ENCODE measurements at places on chromosomes 16 and 17.

GRCh38 chr17:17372856-17373520 is 69.8 kb downstream of the NT5M start:
- no peak for DNase-seq

GRCh38 chr16:85413691-85414663 is 199.1 kb upstream of the GSE1 start:
- no peak for DNase-seq

DNA sequence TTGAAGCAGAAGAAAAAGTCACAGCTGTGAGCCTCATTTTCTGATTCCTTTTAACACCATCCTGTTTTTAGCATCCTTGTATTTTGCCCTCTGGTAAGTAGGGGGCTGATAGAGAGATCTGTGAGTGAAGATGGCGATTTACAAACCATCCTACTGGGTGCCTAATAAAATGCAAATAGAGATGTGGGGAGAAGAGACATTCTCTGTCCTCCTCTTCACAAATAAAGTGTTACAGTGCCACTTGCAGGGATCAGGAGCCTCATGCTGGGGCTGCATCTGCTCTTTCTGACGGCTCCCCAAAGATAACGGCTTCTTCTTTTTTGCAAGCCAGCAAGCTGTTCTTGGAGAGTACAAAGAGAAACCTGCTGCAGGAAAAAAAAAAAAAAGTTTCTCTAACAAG is 418.6 kb downstream of the TOX3 start:
- DNase-seq = no peak

GRCh38 chr17:65117384-65118035 is 19.7 kb upstream of the RGS9 start:
- DNase-seq = no peak

GRCh38 chr17:6108382-6108781 is 38.2 kb downstream of the WSCD1 start:
- no peak for DNase-seq

- no peak for DNase-seq
Observed at GRCh38 chr17:80817861-80818260, 173.8 kb upstream of the CHMP6 start.

- DNase-seq = no peak
Observed at GRCh38 chr17:82524540-82524939, 5.0 kb downstream of the FOXK2 start.

DNA sequence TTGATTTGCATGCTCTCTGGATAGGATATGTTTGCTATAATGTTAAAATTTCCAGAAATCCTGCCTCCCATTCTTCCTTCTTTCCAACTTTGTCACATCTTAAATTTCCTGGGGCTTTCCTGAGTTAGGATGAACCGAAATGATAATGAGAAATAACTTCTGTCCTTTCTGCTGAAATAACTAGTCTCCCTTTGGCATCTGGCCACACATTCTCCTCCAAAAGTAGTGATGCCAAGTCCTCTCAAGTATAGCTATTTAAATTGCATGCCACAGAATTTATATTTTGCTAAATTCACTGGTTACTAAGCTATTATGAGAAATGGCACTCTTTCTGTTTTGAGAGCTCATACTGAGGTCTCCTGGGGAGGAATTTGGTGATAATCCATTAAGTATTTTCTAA is 30.6 kb downstream of the FAM20A start:
- no peak for DNase-seq

- DNase-seq = no peak
Observed at GRCh38 chr16:20441191-20441590, 10.1 kb upstream of the ACSM2A start.

- no peak for DNase-seq
Observed at GRCh38 chr16:84718-85406, 6.8 kb downstream of the MPG start.

DNA sequence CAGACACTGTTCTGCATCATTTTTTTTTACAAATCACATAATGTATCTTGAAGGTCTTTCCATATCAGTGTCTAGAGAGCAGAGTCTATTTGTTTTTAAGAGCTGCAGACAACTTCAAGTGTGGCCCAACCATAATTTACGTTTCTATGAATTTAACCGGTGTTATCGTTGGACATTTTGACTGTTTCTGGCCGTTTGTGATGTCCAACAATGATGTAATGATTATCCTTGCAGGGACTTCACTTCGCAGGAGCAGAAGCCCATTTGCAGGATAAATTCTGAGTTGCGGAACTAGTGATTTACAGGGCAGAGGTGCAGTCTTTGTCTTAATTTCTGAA is 26.9 kb upstream of the HLF start:
- DNase-seq = no peak

DNA sequence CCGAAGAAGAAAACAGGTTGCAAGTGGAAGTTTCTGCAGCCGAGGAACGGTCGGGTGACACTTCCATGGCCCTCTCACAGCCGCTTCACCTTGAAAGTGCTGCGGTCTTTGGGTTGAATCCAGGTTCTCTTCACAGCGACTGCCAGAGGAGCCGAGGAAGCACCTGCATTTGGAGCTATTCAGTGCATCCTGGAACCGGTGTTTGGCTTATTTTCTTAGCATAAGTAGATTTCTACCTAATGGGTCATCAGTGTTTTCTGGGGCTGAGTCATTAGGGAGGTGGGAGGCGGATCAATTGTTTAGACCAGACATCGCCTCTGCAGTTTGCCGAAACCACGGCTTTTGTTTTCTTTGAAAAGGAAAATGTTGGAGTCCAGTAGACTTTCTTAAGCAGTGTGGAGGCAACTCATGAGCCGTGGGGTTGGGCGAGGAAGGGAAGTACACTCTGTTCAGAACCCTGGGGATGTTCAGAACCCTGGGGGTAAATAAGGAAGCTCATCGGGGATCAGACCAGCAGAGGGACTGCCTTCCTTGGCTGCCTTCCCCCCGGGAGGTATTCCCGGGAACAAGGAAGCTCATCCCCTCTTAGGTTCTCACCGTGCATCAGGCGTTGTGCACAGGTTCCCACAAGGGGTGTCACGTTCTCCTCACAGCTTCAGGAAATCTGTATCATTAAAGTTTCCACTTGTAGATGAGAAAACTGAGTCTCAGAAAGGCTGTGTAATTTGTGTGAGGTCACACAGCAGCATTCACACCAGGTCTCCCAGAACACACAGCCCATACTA is 361.5 kb downstream of the SNX29 start:
- DNase-seq = no peak

DNA sequence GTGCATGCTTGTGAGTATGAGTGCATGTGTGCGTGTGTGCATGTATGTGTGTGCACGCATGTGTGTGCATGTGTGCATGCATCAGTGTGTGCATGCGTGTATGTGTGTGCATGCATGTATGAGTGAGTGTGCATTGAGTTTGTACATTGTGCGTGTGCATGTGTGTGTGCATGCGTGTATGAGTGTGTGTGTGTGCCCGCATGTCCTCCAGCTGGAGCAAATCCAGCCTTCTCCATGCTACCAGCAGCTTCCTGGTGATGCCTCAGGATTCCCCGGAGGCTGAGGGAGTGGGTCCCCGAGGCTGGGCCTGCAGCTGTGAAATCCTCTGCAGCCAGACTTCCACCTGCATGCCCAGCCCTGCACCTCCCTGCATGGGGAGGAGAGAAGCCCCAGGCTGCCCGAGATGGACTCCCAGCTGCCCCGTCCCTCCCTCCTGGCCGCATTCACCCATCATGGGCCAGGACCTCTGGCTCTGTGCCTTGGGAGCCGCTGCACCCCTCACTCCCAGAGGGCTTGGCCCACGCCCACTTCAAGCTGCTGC is 9.3 kb downstream of the TPSD1 start:
- DNase-seq = no peak

DNA sequence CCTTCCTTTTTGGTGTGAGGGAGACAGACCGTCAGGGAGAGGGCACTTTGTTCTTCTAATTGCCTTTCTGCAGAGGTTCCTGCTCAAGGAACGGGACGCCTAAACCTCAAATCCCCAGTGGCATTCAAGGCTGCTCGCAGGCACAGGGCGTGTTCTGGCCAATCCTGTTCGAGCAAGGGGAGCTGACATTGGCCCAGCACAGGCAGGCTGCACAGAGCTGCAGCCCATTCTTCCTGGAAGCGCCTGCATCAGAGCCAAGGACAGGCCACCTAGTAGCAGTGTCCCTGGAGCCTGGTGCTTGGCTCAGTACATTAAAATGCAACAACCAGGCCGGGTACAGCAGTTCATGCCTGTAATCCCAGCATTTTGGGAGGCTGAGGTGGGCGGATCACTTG is 72.2 kb upstream of the CREBBP start:
- DNase-seq = no peak

- DNase-seq = no peak
Observed at GRCh38 chr16:69669577-69669976, 56.8 kb downstream of the NQO1 start.
